Fibroblast of skin of right quadriceps (primary cell): ENCODE measurements at places on chromosomes 1 and 21.

GRCh38 chr1:190170321-190170720 is 307.3 kb downstream of the BRINP3 start:
- DNase-seq, result peak; percentile 68

GRCh38 chr1:15411593-15412137 is 2.0 kb downstream of the EFHD2 start:
- no peak for DNase-seq

DNA sequence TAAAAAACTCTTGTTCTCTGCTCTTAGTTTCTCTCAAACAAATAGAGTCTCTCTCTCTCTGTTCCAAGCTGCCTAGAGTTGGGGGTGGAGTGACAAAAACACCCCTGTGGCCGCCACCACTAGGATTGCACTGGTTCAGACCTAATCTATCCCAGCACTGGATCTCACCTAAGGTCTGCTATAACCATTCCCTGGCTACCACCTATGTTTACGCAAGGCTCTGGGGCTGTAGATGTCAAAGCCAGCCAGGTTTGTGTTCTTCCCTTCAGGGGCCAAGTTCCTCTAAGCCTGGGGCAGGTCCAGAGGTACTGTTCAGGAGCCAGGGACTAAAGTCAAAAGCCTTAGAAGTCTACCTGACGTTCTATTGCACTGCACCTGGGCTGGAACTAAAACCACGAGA is 12.8 kb upstream of the CYP2J2 start:
- DNase-seq, result no peak

DNA sequence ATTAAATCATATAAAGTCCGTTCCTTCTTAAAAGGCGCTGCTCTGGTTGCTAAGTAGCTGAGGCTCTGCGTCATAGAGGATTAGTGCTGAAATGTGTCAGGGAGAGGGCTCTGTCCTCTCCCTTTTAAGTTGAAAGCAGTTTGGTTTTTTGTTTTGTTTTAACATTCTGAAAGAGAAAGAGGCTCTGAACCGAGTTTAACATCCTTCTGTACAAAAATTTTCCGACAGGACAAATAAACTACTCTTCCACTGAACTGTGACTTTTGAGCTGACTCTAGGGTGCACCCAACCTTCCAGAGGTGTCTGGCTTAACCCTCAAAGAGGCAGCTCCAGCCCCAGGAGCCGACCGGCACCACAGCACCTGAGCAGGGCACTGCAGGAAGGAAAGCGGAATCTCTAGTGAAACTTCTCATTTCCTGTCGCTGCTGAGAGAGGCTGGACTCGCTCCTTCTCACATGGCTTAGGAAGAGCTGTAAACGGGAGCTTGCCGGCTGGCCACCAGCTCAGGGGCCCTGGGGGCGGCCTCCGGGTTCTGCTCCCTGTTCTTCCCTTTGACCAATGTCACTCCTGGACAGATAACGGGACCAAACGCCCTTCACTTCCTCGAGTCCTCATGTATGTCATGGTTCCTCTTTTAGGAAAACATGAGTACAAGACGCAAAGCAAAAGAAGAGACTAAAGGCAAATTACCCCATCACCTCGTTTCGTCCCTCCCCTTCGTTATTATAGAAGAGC is 1.2 kb downstream of the VAV3 start:
- DNase-seq, result peak; percentile 12

DNA sequence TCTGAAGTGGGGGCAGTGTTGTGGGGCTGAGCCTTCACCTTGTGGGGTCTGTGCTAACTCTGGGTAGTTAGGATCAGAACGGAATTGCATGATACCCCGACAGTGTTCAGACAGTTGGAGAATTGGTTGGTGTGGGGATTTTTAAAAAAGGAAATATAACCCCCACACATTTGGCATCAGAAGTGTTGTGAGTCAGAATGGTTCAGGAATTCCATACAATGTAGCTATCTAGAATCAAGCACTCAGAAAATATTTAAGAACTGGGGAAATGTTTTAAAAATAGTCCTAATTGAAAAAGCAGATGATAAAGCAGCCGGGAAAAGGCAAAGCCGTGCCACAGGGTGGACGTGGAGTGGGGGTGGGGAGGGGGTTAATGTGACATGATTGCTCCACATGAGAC is 6.5 kb upstream of the S100A7 start:
- DNase-seq, result peak; percentile 39

- DNase-seq, result no peak
These were observed 19.8 kb downstream of the SERINC2 start for GRCh38 chr1:31432592-31433395.

DNA sequence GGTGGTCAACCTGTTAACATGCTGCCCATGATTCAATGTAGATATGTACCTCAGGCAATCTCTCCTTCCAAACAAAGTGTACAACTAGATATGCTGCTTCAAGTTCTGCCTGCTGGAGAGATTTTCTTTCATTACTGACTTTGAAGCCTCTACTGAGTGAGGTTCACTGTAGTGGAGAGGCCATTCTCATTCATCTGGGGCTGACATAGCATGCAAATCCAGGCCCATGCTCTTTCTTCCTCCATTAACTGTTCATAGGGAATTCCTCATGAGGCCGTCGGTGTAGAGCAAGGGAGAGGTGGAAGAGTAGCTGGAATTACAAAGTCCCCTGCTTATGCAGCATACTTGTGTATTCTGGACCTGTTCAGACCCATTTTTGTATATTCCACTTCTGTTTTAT is 38.6 kb downstream of the VANGL2 start:
- no peak for DNase-seq

- no peak for DNase-seq
These were observed 458.9 kb downstream of the LMO4 start for GRCh38 chr1:87787551-87787950.

DNA sequence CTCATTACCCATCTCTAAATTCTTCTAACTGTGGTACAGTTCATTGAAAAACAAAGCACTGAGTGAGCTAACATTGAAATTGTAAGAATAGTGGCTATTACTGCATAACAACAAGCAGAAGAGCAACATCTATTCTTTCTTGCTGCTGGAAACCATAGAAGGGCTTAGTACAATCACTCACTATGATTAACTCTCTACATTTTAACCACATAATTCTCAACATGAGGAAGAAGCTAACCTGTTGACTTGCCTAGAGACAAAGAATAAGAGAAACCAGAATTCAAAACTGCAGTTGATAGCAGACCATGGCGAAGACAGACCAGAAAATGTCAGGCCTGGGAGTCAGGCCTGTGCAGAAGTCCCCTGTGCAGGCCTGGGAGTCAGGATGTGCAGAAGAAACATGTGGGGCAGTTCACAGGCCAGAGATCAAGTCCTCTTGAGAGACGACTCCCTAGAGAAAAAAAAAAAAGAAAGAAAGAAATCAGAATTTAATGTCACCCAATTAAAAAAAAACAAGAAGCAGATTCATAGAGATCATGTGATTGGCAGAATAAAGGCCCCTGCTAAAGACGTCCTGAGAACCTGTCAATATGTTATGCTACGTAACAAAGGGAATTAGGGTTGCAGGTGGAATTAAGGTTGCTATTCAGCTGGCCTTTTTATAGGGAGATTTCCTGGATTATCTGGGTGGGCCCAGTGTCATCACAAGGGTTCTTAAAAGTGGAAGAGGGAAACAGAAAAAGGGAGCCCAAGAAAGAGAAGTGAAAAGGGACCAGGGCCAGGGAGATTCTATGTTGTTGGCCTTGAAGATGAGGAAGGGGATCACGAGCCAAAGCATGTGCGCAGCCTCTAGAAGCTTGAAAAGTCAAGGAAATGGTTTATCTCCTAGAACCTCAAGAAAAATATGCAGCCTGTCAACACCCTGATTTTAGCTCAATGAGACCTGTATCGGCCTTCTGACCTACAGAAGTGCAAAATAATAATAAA is 94.9 kb downstream of the MRPL39 start:
- no peak for DNase-seq

DNA sequence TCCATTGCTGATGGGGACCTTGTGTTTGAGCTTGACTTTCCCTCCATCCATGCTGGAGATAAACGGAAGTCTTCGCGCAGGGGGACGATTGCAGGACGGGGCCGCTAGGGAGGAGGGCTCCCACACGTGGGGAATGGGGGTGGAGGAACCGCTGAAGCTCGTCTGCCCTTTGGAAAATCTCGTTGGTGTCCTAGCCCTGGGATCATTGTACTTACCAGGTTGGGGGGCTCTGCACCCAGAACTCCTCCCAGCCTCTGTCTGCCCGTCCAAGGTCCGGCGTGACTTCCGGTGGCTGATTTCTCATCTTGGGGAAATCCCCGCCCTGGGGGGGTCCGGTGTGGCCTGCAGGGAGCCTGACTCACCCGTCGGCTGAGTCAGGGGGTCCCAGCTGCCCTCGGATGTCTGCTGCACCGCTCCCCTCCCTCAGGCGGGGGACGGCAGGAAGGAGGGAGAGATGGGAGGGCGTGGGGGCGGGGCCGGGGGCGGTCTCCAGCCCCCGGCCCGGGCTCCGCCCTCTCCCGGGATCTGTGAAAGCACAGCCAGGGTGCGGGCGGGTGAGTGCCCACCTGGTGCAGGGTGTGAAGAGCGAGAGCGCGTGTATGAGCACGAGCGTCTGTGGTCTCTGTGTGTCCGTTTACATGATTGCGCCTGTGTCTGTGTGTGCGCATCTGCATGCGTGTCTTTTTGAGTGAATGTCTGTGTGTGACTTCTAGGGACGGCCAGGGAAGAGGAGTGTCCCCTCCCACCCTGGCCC is 35.8 kb downstream of the PIK3CD start:
- DNase-seq, result peak; percentile 84

- DNase-seq, result no peak
These were observed 35.9 kb upstream of the PTGFRN start for GRCh38 chr1:116873680-116874271.

DNA sequence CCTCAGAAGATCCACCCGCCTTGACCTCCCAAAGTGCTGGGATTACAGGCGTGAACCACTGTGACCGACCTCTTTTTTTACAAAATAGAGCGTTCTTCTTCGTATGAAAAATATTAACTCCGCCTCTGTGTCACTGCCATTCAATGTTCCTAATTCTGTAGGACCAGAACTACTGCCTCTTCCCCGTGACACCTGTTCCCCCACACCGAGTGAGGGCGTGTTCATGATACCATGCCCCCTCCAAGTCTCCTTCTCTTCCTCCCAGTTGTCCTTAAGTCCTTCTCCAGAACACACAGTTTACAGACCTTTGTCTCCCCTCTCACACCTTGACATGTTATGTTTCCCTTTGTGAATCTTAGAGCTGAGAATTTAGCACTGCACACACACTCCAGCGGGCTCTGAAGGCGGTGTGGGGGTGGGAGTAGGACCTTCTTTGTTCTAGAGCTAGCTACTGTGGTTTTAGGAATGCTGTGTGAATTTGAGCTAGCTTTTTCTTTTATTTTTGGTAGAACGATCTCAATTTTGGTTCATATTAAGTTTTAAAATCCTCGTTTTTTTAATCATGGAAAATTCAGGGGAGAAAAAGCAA is 82.4 kb upstream of the LPGAT1 start:
- no peak for DNase-seq

DNA sequence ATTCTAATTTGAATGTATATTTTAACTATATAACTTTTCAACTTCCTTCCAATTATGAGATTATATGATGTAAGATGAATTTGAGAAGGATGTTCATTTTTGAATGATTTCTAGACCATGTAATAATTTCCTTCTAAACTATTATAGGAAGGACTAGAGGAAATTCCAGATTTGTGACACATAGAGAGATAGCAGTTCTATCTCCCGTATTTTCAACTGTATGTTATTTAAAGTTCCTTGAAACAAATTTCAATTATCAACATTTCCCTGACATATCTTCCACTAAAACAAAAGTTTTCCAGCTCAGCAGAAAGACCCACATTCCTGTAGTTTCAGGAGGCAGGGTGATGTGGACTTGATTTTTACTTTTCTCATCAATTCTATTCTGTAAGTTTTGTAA is 396.7 kb upstream of the C1orf87 start:
- DNase-seq, result peak; percentile 4

DNA sequence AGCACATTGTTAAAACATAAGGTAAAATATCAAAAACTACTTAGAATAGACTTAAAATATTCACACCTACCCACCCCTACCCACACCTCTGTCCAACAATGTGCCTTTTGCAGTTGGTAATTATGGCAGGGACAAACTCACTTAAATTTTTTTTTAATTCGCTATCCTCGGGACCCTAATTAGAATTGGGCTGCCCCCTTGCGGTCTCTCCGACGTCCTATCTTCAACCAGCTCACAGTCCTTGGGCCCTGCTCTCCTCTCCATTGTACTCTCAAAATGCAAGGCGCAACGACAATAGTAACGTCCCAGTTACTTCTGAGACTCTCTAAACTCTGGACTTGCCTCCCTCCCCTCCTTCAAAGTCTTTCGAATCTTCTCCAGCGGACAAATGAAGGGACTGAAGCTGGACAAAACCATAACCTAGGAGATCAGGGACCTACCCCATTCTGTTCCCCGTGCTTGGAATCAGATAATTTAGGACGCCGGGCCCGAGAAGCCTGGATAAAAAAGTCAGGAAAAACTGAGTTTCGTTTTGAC is 1.1 kb upstream of the CIART start:
- DNase-seq, result peak; percentile 71

GRCh38 chr1:39149509-39149908 is 55.0 kb upstream of the MACF1 start:
- DNase-seq, result no peak

DNA sequence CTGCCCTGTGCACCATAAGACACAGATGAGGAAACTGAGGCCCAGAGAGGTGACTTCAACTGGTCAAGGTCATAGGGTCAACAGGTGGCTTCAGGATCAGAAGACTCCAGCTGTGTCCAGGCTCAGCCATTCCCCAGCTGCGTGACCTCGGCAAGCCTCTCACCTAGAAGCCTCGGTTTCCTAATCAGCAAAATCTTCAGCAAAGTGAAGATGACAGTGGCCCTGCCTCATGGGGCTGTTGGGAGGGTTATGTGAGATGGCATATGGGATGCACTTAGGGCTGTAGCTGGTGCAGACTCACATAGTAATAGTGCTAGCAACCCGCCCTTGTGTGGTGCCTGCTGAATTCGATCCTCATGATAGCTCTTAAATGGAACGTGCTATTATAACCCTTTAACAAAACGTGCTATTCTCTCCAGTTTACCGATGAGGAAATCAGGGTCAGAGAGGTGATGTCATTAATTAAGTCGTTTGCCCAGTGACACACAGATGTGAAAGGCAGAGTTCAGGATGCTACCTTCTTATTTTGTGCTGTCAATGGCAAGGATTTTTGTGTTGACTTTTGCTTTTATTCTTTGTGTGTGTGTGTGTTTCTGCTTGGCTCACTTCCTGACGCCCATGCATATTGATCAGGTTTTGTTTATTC is 472.9 kb downstream of the MATN1 start:
- DNase-seq, result no peak

GRCh38 chr1:111474106-111474505 is 322 bp downstream of the C1orf162 start:
- no peak for DNase-seq

DNA sequence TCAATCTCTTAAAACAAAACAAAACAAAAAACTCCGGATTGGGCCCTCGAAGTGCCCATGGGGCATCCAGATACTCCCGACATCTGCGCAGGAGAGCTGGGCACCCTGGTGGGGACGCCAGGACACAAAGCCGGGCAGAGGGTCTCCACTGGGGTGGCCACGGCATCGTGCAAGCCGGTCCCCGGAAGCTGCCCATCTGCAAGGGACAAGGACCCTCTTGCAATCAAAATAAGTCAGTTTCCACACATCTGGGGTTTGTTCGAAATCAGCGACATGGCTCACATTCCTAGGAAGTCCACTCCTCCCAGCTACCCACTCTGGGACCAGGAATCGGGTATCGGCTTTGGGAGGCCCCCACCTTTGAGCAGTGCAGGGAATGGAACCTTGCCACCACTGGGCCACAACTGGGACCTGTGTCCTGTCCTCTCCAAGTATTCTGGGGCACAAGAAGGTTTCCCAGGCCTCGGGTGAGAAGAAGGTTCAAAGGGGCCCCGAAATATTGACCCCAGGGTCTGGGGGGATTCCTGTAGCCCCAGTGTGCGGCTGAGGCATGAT is 4.6 kb upstream of the PRDM16 start:
- DNase-seq, result no peak

GRCh38 chr21:42818328-42818749 is 61.0 kb downstream of the WDR4 start:
- DNase-seq, result no peak
